ENCODE measurements at places on chromosomes 6 and 20.

DNA sequence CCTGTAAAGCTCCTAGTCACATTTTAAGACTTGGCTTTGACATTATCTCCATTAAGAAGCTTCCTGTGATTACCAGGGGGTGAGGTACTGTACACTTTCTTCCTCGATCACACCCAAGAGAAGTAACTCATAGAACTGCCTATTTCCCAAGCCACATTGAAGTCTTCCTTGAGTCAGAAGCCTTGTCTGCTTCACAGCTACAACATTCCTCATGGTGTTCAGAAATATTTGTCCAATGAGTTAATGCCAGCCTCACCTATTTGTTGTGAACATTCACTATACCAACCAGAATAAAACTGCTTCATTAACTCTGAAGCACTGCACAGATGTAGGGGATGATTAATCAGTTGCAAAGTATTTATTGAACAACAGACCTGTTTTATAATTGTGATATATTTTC lies 622.3 kb downstream of the PTPRT start:
- no peak for DNase-seq

GRCh38 chr6:108684771-108685329 lies 124.1 kb downstream of the FOXO3 start:
- DNase-seq, result no peak

DNA sequence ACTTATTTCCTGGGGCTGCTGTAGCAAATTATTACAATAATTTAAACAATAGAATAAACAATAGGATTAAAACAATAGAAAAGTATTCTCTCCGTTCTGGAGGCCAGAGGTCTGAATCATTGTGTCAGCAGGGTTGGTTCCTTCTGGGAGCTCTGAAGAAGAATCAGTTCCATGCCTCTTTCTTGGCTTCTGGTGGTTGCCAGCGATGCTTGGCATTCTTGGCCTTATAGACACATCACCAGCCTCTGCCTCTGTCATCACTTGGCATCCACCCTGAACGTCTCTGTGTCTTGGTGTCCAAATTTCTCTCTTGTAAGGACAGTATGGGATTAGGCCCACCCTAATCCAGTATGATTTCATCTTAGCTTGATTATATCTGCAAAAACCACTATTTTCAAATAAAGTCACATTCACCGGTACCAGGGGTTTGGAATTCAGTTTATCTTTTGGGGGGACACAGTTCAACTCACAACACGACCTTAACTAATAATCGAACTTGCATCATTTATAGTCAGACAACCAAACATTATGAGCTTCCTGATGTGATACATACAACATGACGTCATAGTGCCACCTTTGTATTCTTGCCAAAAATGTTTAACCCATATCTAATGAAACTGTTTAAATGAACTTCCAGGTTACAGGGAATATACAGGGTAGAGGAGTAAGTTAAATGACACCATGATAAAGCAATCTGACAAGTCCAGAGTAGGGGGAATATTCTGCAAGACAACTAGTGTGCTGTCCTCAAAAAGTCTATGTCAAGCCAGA lies 84.7 kb upstream of the RNF24 start:
- DNase-seq, result no peak

DNA sequence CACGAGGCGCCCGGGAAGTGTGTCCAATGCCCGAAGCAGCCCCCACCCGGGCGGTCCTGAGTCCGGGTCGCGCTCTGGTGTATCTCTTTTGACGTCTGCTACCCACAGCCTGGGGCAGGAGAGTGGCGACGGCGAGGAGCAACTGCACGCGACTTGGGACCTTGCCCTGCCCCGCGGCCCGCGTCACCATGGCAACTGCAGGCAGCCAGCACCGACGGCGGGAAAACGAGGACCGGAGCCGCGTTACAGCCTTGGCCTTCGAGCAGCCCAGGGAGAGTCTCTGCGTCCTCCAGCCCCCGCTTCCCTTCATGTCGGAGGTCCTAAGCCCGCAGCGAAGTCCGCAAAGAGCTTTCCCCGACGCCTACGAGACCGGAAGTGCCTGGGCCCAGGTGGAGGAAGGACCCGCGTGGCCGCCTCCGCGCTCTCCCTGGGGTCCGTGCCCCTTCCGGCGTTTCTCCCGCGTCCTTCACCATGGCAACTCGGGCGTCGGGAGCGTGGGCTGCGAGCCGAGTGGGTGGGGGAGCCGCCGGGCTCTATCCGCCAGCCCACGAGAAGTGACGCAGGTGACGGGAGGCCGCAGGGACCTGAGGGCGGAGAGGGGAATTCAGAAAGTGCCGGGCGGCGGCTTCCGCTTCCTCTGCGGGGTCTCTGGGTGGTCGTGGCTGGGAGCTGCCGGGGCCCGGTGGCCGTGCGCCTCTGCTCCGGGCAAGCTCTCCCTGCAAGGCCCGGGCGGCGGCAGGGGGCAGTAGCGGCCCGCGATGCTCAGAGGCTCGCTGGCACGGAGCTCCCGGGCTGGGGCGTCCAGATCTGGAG lies 88.6 kb upstream of the TGM3 start:
- DNase-seq, result peak; percentile 61

DNA sequence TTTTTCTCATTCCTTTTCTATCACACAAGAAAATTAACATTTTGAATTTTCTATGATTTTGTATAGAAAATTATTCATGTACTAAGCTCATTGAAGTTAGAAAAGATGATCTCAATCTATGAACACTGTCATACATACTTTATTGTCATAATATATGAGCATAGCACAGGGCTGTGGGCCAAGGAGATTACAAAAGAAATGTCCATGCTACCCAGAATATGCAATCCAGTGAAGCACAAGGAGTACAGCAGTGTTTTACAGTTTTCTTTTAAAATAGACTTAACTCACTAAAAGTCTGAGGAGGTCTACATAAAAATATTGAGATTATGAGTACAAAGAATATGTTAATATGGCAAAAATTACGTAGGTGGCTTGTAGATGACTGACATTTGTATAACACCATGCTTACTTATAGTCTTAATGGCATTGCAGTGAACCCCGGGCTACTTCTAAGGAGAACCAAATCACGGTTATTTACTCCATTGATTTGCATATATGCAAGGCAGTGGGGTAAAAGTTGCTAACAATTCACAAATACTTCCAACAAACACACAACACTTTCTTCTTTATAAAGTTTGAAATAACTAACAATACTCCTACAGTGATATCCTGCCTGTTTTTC lies 257.1 kb downstream of the BCKDHB start:
- DNase-seq, result no peak
